NCI-H1105 treated with DMSO at 0.1 percent for 48 hours (cell line): ENCODE measurements at places on chromosomes 6 and 20.
A peak's percentile ranks its signal among the peaks of the same experiment; 100 is the strongest.

- DNase-seq: peak; percentile 23
Measured at GRCh38 chr6:84033523-84034451, at the start of gene MRAP2. MRAP2 (plus strand) TSS chr6:84033772; CDS start chr6:84055319, 21,547 bp downstream.

- no peak for DNase-seq
Measured at GRCh38 chr20:43840382-43841070, 74.1 kb upstream of the TOX2 start.

DNA sequence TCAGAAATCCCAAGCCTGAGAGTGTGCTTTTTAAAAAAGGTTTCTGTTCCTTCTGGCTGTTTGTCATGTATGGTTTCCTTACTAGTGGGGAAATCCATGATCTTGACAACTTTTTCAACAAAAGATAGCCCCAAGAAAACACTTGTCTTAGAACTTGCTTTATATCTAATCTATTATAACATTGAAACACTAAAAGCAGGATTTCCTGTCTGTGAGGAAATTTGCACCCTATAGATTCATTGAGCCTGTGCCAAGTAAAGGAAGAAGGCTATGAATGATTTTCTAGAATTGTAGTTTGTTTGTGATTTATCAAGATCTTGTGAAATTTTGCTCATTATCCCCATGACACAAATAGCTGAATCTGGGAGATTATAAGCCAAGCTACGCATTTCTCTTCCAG, 238.6 kb upstream of the RIN2 start:
- DNase-seq: no peak

- peak; percentile 55 for DNase-seq
Measured at GRCh38 chr6:79543886-79544285, 6.7 kb upstream of the LCA5 start.

DNA sequence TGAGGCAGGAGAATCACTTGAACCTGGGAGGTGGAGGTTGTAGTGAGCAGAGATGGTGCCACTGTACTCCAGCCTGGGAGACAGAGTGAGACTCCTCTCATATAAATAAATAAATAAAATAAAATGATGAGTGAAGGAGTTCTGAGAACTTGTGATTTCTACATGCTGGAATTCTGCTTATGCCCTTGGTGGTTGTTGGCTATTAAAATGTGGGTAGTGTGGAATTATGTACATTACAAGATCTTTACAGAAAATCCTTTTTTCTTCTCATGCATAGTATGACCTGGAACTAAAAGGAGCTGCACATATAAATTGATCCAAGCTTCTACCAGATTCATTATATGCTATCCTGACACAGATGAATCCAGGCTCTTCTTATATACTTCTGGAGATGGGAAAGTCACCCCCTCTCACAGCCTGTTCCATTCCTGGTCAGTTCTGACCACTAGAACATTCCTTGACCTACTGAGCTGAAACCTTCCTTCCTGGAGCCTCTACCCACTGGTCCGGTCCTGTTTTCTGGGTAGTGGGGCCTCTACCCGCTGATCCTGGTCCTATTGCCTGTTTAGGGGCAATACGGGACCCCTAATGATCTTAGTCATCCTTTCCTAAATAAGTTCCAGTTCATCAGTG, 37.7 kb upstream of the TAF8 start:
- DNase-seq: no peak

DNA sequence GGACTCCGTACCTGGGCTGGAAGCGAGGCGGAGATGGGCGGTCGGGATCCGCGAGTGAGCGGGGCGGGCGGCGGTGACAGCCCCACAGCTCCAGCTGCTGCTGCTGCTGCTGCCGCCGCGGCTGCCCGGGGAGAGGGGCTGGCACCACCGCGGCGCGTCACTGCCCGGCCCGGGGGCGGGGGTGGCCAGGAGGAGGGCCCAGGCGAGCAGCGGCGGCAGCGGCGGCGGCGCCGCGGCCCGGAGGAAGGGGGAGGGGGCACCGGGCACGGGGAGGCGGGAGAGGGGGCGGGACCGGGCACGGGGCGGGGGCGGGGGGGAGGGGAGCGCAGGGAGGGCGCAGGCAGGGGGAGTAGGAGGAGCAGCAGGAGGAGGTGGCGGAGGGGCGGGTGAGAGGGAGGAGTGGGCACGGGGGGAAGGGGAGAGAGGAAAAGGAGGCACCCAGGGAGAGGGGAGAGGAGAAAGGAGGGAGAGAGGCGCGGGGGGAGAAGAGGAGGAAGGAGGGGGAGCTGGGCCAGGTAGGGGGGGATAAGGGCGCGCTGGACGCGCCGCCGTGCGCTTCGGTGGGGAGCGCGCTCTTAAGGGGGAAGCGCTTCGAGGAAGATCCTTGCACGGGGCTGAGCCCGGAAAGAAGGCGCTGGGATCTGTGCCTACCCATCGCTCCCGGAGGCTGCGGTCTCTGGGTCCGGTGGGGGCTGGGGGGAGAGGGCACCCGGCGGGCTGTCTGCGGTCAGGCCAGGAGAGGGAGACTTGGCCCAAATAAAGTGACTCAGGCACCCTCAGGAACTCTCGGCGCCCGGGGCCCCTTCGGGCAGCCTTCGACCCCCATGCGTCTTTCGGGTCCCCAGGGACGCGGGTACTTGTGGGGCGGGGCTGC, 101.5 kb downstream of the NOL4L start:
- peak; percentile 82 for DNase-seq

DNA sequence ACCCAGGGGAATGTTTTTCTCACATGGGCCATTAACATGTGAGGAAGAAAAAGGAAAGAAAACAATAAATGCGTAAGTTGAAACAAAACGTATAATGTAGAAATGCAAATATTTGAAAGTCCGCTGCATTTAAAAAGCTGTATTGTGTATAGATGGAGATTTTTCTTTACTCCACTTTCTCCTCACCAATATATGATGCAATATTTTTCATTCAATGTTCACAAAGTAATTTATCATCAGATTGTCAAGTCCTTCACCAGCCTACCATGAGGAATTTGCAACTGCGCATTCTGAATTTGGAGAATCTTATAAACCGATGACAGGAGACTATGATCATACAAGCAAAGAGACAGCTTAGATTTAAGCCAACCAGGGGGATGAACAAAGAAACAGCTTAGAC, 69.9 kb downstream of the SOD2 start:
- no peak for DNase-seq

DNA sequence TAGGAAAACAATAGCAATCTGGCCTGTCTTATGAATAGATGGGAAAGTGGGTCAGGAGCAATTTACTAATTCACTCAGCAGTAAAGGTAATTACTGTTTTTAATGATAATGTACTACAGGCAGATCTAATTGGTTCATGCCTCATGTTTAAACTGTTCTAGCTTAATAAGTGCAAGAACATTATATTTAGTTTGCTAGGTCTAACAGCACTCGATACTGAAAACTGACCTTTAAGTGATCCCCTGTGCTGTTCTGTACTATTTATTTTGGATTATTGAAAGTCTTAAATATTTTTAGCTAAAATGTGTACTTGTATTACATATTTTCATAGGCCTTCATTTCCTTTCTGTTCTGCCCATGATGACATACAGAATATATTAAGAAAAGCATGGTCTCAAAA, 998.0 kb upstream of the GJE1 start:
- no peak for DNase-seq

DNA sequence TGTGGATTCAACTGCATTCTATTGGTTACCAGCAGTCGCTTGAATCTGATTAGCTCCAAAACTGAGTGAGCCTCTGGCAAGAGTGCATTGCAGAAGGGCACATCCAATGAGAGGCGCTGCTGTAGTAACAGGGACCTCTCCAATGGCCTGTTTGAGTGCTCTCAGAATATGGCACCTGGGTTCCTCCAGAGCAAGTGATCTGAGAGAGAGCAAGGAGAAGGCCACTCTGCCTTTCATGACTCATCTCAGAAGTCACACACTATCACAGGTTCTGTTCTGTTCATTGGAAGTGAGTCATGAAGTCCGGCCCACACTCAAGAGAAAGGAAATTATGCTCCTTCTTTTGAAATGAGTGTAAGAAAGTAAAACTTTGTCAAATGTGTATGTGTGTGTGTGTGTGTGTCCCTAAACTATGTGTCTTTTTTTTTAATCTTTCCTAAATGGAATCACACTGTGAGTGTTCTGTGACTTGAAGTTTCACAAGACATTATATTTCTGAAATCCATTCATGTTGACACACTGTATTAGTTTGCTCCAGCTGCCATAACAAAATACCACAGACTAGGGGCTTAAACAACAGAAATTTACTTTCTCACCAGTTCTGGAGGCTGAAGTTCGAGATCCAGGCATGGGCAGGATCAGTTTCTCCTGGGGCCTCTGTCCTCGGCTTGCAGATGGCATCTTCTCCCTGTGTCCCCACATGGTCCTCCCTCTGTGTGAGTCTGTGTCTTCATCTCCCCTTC, 138.3 kb upstream of the CDYL start:
- DNase-seq: no peak

- DNase-seq: no peak
Measured at GRCh38 chr6:136579800-136580199, 29.6 kb upstream of the MAP7 start.

- DNase-seq: no peak
Measured at GRCh38 chr6:112296122-112296521, 41.8 kb upstream of the LAMA4 start.

- DNase-seq: no peak
Measured at GRCh38 chr20:37498066-37498665, 22.9 kb upstream of the NNAT start.

- DNase-seq: no peak
Measured at GRCh38 chr20:52652271-52652670, 319.9 kb upstream of the TSHZ2 start.
